ELR (cell line): ENCODE measurements at places on chromosomes 4 and X.

DNA sequence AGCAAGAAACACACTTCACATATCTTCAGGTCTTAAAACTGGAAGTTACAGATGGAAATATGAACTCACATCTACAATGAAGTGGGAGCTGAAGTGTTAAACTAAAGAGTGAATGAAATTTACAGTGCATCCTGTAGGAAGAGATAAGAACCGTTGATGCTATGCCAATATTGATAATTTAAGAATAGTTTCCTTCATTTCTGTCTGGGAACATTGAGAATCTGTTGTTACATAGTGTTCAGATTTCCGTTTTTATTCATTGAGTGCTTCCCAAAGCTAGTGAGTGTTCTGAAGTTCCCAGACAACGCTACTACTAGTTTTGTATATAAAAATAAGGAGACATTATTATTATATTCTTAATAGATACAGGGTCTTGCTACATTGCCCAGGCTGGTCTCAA is 52.3 kb downstream of the UBE2K start:
- no peak for DNase-seq

- no peak for DNase-seq
These were observed 181.0 kb upstream of the HCCS start for GRCh38 chrX:10930151-10930550.

DNA sequence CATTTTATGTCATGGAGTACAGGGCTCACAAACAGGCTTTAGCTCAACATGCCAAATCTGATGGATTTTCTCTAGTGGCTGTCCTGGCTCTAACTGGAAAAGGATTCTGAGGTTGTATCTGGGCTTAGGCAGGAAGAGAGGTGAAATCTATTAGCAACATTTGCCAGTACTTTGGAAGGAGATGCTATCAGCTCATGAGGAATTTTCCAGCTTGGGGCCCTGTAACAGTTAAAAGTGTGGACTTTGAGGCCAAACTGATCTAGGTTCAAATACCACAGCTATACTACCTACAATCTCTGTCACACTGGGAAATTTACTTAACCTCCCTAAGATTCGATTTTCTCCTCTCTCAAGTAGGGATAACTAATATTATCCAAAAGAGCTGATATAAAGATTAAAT is 119.0 kb upstream of the HCCS start:
- no peak for DNase-seq

GRCh38 chrX:119729408-119730201 is 28.8 kb upstream of the SOWAHD start:
- peak; percentile 71 for DNase-seq
